ENCODE measurements at places on chromosomes 1 and 21. TPM values are rescaled to one million over a fixed set of nuclear protein-coding genes. Genes with fewer than 3 reads are reported as not detected.

Gene HAO2
- total RNA-seq: not detected

Gene LEMD1
- 1.1 TPM for total RNA-seq

Gene E2F2
- 10.9 TPM for total RNA-seq

Gene SPRR3
- total RNA-seq: not detected

Gene IGSF3
- 29.8 TPM for total RNA-seq

Gene CYYR1
- total RNA-seq: 4.4 TPM

Gene DPH5
- total RNA-seq: 19.0 TPM

Gene NFASC
- 8.2 TPM for total RNA-seq

Gene HOOK1
- 55.6 TPM for total RNA-seq

Gene MAB21L3
- 5.7 TPM for total RNA-seq

Gene EDN2
- total RNA-seq: 4.8 TPM

Gene SLC25A34
- 7.9 TPM for total RNA-seq

Gene ASTN1
- total RNA-seq: 0.39 TPM

Gene B3GALT5
- 95.6 TPM for total RNA-seq

Gene BCAN
- not detected for total RNA-seq

Gene FCER1G
- 23.3 TPM for total RNA-seq

DNA sequence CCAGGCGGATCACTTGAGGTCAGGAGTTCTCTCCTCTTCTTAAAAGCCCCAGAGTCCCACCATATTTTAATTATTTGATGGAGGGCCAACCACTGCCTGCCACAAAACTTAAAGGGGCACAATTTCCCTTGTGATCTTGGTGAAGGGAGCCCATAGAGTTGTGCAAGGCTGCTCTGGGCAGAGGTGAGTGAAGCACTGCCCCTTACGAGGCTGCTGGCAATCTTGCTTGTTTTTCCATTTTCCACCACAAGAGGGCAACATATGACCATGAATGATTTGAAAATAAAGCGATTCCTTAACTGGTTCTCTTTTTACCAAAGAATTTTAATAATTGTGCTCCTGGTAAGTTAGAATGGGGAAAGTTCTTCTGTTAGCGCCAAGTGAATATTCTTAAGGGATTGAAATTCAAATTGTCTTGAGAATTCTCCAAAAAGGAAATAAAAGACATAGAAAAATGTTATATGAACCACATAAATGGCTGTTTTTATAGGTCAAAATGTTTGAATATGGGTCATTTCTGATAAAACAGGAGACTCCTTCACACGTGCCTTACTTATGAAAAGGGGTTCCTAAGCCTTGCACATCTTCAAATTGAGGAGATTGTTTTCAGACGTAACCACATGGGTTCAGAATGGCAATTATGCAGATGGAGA, 22.7 kb downstream of the PGM1 start:
- DNase-seq: peak; percentile 28

DNA sequence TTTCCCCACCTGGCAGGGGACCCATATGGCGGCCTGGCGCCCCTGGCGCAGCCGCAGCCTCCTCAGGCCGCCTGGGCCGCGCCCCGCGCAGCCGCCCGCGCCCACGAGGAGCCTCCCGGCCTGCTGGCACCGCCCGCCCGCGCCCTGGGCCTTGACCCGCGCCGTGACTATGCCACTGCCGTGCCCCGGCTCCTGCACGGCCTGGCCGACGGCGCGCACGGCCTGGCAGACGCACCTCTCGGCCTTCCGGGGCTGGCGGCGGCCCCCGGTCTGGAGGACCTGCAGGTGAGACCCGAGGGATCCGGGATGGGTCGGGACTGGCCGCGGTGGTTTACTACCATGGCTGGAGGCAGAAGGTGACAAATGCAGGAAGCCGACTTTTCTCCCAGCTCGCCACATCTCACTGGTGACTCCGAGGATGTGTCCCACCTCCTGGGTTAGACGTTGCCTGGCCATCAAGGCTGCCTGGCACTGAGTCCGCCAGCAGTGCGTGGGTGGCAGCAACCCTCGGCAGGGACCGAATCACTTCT, 1.1 kb downstream of the TFAP2E start:
- DNase-seq: no peak

DNA sequence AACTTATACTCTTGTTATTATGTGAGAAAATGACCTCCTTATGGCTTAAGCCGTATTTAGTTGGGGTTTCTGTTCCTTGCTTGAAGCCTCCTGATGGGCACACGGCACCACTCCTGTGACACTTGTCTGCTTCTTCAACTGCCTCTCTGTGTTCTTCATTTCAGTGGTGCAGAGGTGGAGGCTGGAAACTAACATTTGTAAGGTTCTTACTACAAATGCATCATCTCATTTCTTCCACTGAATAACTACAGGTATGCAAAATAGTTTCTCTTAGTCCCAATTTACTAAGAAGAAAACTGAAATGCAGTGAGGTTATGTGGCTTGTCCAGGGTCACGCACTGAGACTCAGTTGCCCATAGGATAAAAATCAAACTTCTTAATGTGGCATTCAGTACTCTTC, 23.6 kb upstream of the ZNF362 start:
- DNase-seq: no peak

GRCh38 chr1:232499188-232499587, 130.7 kb downstream of the SIPA1L2 start:
- DNase-seq: no peak

GRCh38 chr1:153540394-153541361, at the start of gene S100A5:
Gene S100A5 (minus strand): TSS chr1:153540934. CDS start chr1:153540191, 743 bp downstream.
- DNase-seq: no peak

- no peak for DNase-seq
Measured at GRCh38 chr1:200938955-200939354, 44.3 kb downstream of the INAVA start.

- DNase-seq: no peak
Measured at GRCh38 chr1:246784621-246785493, 60.6 kb downstream of the SCCPDH start.

DNA sequence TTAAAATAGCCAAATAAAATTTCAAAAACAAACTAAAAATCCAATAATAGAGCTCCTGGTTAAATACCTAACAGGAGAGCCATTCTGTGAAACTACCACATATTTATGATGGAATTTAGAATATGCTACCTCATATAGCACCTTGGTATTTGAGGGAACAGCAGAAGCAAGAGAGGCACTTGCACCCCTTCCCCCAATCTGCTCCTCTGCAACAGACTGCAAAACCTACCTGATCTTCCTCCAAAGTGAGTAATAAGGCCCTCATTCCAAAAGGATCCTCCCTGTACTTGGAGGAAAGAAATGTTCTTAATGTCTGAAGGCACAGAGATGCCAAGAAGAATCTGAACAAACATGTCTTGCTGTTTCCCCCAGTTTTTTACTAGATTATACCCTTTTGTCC, 28.1 kb upstream of the RNPC3 start:
- no peak for DNase-seq

GRCh38 chr1:148317288-148317985, 165.4 kb upstream of the NBPF11 start:
- DNase-seq: no peak

- DNase-seq: no peak
Measured at GRCh38 chr1:232282498-232282897, 347.4 kb downstream of the SIPA1L2 start.

DNA sequence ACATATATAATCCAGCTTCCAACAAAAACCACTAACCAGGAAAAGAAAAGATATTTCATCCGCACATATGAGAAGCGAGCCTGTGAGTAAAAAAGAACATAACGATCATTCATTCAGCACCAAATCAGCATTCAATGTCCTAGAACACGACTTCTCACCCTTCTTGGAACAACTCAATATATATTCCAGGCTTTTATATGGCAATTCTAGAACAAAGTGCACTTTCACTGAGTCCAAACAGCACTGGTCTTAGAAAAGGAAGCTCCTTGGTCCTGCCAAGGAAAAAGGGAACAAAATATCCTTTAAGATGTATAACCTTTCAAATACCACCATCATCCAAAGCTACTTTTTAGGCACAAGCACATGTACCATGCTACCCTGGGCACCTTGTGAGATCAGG, 44.5 kb downstream of the RPL5 start:
- DNase-seq: no peak

DNA sequence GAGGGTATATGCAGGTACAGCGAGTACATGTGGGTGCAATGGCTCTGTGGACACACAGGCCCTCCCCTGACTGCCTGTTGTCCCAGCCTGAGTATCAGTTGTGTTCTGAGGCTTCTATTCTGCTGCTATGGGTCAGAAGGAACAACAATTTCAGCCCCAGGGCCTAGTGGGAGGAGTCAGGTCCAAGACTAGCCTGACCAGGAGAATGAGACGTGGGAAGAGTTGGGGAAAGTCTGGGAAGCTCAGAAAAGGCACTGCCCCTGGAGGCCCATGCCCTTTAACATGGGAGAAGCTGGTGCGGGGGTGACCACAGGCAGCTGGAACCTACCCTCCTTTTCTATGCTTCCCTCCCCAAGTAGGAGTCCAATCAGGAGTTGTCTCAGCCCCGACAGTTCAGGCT, 7.7 kb downstream of the IGSF8 start:
- no peak for DNase-seq

DNA sequence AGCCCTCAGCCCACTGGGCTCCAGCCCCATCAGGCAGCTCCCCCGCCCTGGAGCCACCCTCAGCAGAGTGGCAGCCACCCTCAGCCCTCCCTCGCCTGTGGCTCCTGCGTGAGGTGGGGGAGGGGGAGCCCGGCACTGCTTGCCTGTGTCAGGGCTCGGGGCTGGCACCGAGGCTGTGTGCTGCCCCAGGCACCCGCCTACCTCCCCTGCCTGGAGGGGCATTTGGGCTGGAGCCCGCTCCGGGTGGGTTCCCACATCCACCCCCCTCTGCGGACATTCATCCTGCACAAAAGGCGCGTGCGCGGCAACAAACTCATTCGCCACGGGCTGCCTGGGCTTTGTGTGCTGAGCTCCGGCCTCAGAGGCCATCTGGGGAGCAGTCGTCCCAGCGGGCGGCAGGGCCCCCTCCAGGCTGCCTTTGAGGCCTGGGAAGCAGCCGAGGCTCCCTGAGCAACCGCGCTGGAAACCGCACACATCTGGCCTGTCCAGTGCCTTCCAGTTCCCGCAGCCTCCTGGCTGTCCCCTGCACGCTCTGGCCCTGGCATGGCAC, 12.6 kb upstream of the TNFRSF14 start:
- peak; percentile 60 for DNase-seq

DNA sequence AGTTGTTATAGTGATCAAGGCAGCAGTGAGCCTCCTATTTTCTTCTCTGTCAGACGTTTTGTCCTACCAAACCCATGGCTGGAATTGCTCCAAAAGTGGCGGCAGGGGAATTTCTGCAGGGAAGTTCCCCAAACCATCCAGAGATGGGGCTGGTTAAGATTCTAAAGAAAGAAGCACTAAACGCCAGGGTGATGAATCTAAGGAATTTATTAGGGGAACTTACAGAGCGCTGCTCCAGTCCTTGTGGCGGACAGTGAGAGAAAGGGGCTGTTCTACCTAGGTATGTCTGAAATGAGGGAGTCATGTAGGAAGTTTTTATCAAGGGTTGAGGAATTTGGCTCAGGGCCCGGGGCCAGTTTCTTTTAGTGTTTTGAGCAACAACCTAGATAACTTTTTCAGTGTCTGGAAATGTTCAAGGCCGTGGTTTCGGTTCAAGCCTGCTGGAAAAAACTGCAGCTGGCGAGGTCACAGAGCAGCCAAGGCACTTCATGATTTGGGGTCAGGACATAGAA, 222.4 kb upstream of the B3GALT2 start:
- DNase-seq: peak; percentile 39

GRCh38 chr1:232554409-232554808, 75.5 kb downstream of the SIPA1L2 start:
- no peak for DNase-seq

DNA sequence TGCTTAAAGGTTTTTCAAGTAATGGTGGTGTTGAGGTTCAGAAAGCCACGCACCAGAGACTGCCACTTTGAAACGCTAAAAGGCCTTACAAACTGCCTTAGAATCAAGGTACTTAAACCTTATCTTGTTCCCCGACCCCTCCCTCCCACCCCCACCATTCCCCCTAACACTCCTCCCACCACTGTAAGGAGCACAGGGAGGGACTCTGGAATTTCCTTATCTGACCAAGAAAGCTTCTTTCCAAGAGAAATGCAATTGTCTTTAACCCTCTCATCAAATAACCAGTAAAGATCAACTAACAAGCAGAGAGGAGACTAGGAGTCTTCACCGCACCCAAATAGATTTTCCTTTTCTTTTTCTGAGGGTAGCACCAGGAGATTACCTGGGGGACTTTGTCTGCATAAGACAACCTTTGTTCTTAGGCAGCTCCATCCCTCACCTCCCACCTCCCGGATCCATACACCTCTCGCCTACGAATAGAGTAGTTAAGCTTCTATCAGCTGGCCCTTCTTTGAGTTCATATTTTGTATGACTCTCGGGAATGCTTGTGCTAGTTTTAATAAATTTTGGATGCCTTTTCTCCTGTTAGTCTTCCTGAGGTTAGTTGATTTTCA, 137.7 kb upstream of the ADGRL2 start:
- no peak for DNase-seq

DNA sequence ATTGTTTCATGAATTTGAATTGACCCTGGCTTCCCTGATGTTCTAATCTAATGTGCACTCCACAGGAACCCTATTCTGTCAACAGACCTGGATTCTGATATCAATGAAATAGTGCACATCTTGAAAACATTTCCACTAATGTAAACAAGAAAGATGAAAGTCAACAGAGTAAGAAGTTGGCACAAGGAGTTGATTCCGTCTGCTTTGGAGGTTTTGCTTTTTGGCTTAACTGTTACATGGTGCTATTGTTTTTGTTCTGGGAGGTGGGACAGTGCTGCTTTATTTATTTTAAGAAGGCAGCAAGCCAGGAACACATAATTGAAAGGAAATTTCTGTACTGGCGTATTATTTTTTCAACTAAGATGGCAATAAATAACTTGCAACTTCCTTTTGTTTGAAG, 73.3 kb downstream of the LEPR start:
- DNase-seq: no peak

DNA sequence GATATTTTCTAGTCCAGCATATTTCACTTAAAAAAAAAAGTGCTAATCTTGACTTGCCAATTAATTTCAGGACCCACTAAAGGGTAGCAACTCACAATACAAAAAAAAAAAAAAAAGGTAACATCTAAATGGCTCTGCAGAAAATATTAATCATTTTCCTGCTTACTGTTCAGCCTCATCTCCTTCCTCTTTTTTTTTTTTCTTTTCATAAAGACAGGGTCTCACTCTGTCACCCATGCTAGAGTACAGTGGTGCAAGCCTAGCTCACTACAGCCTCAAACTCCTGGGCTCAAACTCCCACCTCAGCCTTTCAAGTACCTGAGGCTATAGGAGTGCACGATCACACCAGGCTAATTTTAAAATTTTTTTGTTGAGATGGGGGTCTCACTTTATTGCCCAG, 30.4 kb downstream of the TTC13 start:
- no peak for DNase-seq

GRCh38 chr1:218679391-218679790, 334.3 kb downstream of the TGFB2 start:
- DNase-seq: no peak

GRCh38 chr1:233442026-233442780, 114.7 kb downstream of the MAP3K21 start:
- no peak for DNase-seq

- no peak for DNase-seq
Measured at GRCh38 chr1:178928976-178929375, 58.1 kb upstream of the ANGPTL1 start.

DNA sequence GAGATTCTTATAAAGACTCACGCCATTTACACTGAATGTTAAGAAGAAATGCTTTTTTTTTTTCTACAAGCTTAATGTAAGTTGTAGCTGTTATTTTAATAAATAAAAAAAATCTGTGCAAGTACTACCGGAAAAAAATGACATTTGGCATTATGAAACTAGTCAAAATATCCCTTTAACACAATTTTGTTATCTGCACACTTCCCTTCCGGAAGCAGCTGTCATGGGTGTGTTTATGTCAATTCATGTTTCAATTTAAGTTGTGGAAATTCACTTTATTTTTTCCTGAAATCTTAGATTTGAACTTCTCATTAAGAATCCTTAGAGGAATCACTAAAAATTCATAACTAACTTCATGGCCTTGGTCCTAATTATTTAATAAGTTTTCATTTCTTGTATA, 308.1 kb downstream of the KCTD3 start:
- no peak for DNase-seq
